ENCODE measurements at places on chromosomes 6 and 20.

DNA sequence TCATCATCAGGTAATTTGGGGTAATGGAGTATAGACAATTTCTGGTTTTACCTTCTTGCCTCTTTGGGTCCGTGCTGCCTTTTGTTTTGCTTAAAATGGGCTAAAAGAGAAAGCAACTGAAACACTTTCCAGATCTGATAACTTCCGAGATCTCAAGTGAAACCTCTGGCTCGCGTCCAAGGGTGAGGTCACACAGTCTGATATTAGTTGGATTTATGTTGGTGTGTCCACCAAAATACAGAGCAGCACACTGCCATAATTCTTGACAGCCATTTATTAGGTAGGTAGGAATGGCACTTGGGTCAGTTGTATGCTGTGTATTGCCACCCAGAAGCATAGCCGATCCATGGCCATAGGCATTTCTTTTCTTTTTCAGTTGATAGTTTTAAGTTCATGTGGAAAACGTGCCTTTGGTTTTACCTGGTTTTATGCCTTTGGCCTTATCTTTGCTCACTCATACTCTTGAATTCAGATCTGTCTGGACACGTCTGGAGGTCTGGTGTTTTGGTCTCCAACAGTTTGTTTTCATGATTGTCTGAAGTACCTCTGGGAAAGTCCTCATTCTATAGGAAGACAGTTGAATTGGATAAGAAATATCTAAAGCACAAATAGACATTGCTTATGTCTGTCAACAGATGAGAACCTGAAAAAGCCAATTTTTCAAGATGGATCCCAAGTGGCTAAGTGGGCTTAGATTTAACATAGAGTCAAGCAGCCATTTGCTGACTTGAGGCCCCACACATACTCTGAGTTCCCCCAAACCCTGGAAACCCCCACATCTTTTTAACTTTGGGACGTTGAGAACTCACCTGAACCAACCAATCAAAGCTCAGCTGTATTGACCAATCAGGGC is 320.8 kb downstream of the SOX4 start:
- DNase-seq = no peak

DNA sequence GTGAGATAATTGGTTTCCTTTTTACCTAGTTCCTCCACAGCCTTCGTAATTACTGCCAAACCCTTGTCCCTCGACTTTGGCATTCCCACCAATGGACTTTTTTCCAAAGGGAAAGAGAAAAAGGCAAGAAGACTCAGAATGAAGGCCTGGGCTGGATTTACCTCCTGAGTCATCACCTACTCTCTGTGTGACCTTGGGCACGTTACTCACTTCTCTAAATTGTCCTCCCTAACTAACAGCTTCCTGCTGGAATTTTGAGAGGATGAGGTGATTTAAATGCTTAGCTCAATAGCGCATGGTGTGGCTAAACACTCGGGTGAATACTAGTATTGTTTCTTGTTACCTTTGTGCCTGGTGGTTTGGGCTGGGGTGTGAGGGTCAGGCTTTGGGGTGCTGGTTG is 146.6 kb downstream of the DHX35 start:
- no peak for DNase-seq

- no peak for DNase-seq
These were observed 443.4 kb upstream of the MMS22L start for GRCh38 chr6:97726378-97726777.

GRCh38 chr6:4870821-4871494 is 94.8 kb downstream of the CDYL start:
- DNase-seq = no peak

DNA sequence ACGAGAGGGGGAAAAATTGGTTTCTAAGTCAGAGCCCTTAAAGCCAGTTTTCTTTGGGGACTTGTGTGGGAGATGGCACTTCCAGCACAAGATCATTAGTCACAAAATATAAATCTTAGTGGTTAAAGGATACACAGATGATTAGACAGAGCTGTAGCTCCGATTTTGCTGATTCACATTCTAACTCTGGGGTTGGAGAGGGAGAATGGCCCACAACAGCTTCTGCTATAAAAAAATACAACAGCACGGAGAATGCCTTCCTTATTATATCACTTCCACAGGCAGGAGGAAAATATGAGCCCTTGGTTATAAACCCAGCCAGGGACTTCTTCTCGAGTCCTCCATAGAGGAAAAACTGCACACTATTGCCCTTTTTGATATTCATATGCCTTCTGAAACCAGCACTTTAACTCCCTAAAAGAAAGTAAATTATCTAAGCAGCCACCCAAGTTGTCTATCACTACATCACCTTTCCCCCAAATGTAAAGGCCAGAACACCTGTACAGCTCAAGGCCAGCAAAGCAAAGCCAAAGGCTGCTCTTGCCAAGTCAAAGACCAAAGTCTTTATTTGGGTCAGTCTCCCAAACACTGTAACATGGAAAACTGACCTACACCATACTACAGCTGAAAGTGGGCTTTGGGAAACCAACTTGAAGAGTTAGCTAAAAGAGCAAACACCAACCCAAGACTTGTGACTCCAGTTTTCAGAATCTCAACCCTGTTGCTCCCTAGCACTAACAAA is 10.4 kb downstream of the MRPL14 start:
- peak; percentile 74 for DNase-seq

GRCh38 chr6:31405996-31406395 is 2.6 kb downstream of the MICA start:
- DNase-seq = no peak

GRCh38 chr6:27761391-27761790 is 150.8 kb downstream of the OR2B2 start:
- DNase-seq = no peak

GRCh38 chr20:46803123-46804020 is 91.3 kb upstream of the EYA2 start:
- DNase-seq = no peak

DNA sequence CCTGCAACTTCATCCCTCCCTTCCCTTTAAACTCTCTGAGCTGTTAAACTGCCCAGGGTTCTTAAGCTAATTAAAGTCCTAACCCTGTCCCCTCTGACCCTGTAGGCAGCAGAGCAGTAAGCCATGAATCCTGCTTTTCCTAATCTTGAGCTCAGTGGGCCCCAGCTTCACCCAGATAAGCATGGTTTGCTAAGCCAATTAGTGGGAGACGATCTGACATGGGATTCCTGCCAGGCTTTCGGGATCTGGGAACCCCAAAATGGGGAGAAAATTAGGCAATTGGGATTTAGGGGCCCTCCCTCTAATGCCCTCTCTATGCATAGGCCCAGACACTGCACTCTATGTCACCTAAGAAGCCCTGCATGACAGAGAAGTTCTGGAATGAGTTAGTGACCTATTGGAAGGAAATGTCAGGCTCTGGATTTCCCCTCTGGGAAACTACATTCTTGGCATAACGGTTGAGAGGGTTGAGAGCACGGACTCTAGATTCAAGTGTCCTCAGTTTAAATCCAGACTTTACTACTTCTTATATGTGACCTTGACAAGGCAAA is 4.6 kb downstream of the XKR7 start:
- DNase-seq = no peak

DNA sequence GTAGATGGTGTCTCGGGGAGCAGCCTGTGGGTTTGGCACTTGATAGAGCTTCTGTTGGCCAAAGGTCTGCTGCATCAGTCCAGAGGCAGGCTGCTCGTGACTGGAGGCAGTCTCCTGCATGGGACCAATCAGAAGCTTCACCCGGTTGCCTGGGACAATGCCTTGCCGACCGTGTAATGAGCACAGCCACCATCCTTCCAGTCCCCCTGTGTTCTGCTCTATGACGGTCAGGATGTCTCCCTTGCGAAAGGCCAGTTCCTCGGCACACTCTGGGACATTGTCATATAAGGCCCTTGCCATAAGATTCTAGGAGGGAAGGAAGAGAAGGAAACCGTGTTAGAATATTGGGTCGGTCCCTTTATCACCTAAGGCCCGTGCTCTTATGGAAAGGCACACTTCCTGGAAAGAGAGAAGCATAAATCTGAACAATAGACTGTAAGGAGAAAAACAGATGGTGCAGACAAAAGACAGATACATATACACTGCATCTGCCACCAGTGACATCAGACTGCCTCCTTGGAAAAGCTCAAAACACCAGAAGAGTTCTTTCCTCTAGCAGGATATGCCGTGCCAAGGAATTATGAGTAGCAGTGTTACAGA is 18.9 kb downstream of the NEDD9 start:
- DNase-seq = no peak

GRCh38 chr6:157497579-157497978 is 116.6 kb downstream of the ZDHHC14 start:
- no peak for DNase-seq

- no peak for DNase-seq
These were observed 47.0 kb downstream of the ZDHHC14 start for GRCh38 chr6:157427969-157428368.

- no peak for DNase-seq
These were observed 1.3 kb upstream of the DNAH8 start for GRCh38 chr6:38713812-38714211.

- DNase-seq = no peak
These were observed 25.1 kb downstream of the UQCC2 start for GRCh38 chr6:33686225-33686924.

GRCh38 chr6:133817460-133818047 is 71.4 kb upstream of the TCF21 start:
- no peak for DNase-seq

DNA sequence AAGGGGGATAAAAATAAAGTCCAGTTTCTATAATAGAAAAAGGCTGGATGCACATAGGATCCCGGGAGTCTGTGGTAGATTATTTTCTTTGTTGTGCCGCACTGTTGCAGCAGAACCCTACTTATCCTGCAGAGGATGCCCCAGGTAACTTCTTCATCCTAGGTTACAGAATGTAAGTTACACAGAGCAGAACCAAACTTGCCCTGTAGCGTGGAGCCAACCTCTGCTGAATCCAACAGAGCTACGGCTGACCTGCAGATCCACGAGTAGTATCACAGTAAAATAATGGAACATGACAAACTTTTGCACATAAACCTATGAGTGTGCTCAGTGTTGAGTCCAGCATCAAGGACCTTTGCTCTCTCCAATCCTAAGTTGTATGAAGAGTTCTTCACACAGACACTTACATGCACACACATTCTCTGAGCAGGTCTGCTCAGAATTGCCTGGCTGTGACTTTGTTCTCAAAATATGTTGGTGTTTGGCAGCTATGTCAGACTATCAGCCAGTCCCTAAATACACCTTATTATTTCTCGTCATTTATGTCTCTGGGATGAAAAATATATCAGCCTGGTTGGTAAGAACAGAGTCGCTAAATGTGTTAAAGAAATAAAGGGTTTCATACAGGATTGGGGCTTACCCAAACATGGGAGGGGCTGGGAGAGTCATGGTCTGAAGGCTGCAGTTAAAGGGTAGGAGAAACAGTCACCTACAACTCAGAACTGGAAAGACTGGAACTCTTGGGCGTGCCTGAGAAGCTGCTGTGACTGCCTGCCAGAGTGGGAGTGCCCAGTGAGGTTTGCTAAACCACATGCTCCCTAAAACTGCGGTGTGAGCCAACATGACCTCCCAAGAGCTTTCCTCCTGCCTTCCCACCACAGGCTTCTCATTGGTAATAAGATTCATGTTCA is 165.1 kb upstream of the SLC24A3 start:
- no peak for DNase-seq

- peak; percentile 14 for DNase-seq
These were observed 78.8 kb downstream of the PTCHD4 start for GRCh38 chr6:48032151-48032550.

DNA sequence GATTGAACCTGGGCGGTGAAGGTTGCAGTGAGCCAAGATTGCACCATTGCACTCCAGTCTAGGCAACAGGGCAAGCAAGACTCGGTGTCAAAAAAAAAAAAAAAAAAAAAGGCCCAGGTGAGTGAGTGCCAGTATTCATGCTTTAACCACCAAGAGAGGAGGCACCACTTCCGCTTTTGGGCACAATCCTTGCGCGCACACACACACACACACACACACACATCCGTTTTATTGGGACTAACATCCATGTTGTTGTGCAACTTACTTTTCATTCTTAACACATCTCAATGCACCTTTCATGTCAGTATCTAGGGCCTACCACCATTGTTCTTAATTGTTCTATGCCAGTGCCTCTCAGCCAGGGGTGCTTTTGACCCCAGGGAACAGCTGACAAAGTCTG is 263.0 kb downstream of the CDC5L start:
- DNase-seq = no peak

DNA sequence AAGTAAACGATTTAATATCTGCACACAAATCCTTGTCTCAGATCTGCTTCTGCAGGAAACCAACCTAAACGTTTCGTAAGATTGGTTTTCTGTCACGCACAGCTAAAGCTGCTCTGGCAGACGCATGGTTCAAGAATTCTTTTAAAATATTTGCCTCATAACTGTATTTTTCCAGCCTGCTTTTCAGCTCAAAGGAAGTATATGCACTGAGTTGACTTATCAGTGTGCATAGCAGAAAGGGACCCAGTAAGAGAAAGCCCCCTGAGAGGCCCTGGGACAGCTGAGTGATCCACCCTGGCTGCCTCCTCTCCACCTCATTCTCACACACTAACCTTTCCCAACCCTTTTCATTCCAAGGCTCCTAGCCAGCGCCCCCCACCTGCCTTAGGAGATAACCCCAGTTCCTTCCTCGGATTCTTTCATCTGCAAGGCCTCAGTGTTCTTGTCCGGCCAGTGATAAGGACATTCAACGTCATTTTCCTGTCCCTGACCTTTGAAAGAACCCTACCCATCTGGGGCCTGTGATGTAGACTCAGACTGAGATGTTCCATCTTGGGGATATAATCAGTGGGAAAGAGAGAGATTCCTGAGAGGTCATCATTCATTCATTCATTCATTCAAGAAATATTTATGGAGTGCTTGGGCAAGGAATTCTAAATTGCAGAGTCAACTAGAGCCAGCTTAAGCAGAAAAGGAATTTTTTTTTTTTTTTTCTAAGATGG is 22.4 kb upstream of the SLC9A8 start:
- DNase-seq = peak; percentile 29

DNA sequence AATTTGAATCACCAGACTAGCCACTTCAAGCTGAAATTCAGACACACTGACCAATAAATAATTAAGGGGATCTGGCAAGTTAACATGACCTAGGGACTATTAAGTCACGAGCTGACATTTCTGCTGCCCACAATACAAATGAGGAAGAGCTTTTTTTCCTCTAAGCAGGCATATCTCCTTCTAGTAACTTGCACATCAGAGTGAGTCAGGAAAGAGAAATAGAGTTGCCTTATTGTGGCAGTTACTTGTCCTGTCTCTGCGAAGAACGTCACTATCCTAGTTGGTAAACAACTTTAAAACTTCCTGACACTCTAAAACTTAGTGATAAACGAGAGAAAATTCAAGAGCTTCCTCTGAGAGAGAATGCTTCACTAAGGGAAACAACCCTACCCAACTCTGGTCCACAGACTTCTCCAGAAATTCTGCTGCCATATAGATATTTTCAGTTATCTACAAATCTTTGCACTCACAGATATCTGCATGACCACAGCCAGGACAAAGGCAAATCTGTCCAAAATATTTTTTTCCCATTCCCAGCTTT is 4.2 kb downstream of the PLA2G7 start:
- no peak for DNase-seq

- DNase-seq = no peak
These were observed 268.0 kb downstream of the TFAP2A start for GRCh38 chr6:10146715-10147451.

GRCh38 chr6:111534231-111534751 is 51.3 kb upstream of the REV3L start:
- no peak for DNase-seq

All from AG04449 (cell line).